Aorta (tissue), 5 donors: ENCODE measurements at places on chromosomes 2 and 18. TPM values are rescaled to one million over a fixed set of nuclear protein-coding genes. Genes with fewer than 3 reads are reported as not detected.

- DNase-seq: no peak
These were observed 223.9 kb downstream of the MYT1L start for GRCh38 chr2:2107141-2107540.

DNA sequence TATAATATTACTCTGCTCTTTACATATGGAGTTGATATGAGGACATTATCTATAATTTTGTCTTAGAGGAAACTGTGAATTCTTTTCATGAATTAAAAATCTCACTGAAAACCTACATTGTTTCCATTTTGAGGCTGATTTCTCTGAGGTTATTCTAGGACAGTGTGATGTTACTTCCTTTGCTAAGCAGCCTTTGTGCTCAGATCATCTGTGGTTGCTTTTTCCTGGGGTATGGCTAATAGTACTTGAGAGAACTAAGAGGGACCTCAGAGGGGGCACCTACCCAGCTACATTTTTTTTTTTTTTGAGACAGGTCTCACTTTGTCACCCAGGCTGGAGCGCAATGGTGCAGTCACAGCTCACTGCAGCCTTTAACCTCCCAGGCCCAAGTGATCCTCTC, 8.7 kb upstream of the MPP4 start:
- DNase-seq: no peak

GRCh38 chr2:2502201-2502549, 171.1 kb upstream of the MYT1L start:
- no peak for DNase-seq

- no peak for DNase-seq
These were observed 190.0 kb downstream of the ALPK2 start for GRCh38 chr18:58438958-58439300.

- DNase-seq: no peak
These were observed 819.6 kb downstream of the RNF144A start for GRCh38 chr2:7736646-7737305.

Gene CTIF
- 113 TPM for total RNA-seq

Gene LRRC30
- not detected for total RNA-seq

DNA sequence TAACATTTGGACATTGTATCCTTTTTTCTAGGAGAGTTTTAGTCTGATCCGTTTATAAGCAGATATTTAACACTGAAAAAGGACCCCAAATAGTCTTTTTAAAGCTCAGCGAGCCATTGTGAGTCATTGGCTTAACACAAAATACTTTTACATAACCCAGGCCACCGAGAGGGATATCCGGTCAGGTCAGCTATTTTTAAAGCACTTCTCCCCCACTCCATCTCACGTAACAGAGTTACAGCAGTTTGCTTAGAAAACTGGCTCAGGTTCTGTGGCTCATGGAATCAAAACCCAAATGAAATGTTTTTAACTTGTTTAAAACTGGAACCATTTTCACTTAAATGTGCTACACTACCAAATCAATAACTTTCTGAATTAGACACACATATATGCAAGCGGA, 23.9 kb downstream of the COL4A3 start:
- no peak for DNase-seq

- DNase-seq: no peak
These were observed 322.1 kb downstream of the LRRTM1 start for GRCh38 chr2:79982445-79982844.

- no peak for DNase-seq
These were observed 42.9 kb downstream of the WDR75 start for GRCh38 chr2:189483980-189484740.

GRCh38 chr2:207497596-207497995, 32.2 kb upstream of the CREB1 start:
- DNase-seq: no peak
